Esophagus squamous epithelium (tissue), 5 donors: ENCODE measurements at places on chromosomes 3 and 15.

DNA sequence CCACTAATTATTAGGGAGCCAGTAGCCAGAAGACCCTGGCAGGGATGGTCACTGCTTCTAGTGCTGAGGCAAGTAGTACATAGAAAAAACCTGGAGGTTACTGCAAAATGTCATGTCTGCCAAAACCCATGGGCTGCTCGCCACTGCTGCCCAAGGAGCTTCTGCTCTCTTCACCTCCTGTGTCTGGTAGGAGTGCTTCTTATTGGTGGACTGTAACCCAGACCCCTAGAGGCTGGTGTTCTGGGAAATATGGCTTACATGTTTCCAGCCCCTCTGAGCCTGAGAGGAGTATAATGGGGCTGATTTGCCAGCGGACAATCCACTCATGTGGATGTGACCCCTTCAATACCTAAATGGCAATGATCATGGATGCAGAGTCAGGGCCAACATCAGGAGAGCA is 286.4 kb downstream of the EPHB1 start:
- no peaks in the 10 kb centered on the region for H3K36me3 ChIP-seq
- no peaks in the 10 kb centered on the region for H3K4me1 ChIP-seq
- H3K27me3 ChIP-seq, result no peaks in the 10 kb centered on the region
- DNase-seq, result no peak
- H3K27ac ChIP-seq, result no peak overlapping the region
- no peak overlapping the region for H3K4me3 ChIP-seq

- no peak overlapping the region for H3K27ac ChIP-seq
- no peaks in the 10 kb centered on the region for H3K4me1 ChIP-seq
- no peak overlapping the region for H3K4me3 ChIP-seq
- no peak for DNase-seq
Observed at GRCh38 chr3:127164615-127165014, 28.3 kb upstream of the PRR23E start.

DNA sequence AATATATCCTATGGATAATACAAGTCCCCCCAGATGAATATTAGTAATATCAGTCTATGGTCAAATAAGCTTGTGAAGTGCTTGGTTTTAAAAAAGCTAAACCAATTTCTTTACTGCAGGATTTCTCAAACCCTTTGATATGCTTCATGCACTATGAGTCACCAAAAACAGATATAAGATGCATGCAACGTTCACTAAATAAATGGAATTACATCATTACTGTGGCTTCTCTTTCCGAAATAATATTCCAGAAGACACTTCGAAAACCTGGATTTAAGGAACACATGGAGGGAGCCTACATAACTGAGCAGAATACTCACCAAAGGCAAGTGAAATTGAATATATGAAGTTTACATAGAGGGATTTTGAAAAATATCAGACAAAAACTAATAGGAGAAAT is 126.3 kb upstream of the ABI3BP start:
- no peaks in the 10 kb centered on the region for H3K27me3 ChIP-seq
- H3K4me1 ChIP-seq, result no peaks in the 10 kb centered on the region
- no peak overlapping the region for H3K4me3 ChIP-seq
- DNase-seq, result no peak

GRCh38 chr3:151839313-151839631 is 25.4 kb downstream of the AADAC start:
- no peaks in the 10 kb centered on the region for H3K4me1 ChIP-seq
- no peaks in the 10 kb centered on the region for H3K36me3 ChIP-seq
- no peaks in the 10 kb centered on the region for H3K27me3 ChIP-seq
- no peak overlapping the region for H3K4me3 ChIP-seq

- H3K36me3 ChIP-seq, result no peaks in the 10 kb centered on the region
- no peak overlapping the region for H3K27ac ChIP-seq
- no peaks in the 10 kb centered on the region for H3K27me3 ChIP-seq
- H3K4me1 ChIP-seq, result no peaks in the 10 kb centered on the region
Observed at GRCh38 chr3:167913219-167913835, 177.8 kb downstream of the SERPINI1 start.

DNA sequence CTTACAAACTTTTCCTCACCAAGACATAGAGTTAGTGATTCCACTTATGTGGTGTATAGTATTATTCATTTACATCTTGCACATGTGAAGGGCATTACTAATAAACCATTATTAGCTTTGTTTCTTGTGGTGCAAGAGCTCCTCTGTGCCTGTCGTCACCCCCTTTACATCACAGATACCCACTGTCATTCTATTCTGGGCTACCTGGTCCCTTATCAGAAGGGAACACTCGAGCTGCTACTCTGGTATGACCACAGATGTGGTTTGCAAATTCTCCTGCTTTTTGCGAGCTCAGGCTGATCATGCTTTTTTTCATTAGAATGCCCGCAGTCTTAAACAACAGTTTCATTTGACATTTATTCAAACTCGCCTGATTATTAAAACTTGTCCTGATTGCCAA is 13.9 kb upstream of the SENP2 start:
- no peak for DNase-seq
- no peak overlapping the region for H3K27ac ChIP-seq
- no peaks in the 10 kb centered on the region for H3K27me3 ChIP-seq
- H3K4me3 ChIP-seq, result no peak overlapping the region

GRCh38 chr3:193704431-193704830 is 111.4 kb downstream of the OPA1 start:
- no peak for DNase-seq
- H3K4me3 ChIP-seq, result no peak overlapping the region
- H3K36me3 ChIP-seq, result no peaks in the 10 kb centered on the region
- H3K27ac ChIP-seq, result no peak overlapping the region

GRCh38 chr3:114498539-114499370 is 204.9 kb downstream of the TIGIT start:
- no peak overlapping the region for H3K27ac ChIP-seq
- H3K4me3 ChIP-seq, result no peak overlapping the region
- H3K4me1 ChIP-seq, result no peaks in the 10 kb centered on the region

- H3K36me3 ChIP-seq, result no peaks in the 10 kb centered on the region
- no peaks in the 10 kb centered on the region for H3K4me1 ChIP-seq
- H3K27ac ChIP-seq, result no peak overlapping the region
- H3K27me3 ChIP-seq, result no peaks in the 10 kb centered on the region
- no peak overlapping the region for H3K4me3 ChIP-seq
Observed at GRCh38 chr15:74565381-74566085, 24.5 kb downstream of the ARID3B start.

GRCh38 chr15:78264304-78265136 is at the start of gene DNAJA4:
DNAJA4 (plus strand) TSS chr15:78264562; CDS start chr15:78264764, 202 bp downstream.
- H3K36me3 ChIP-seq, result no peaks in the 10 kb centered on the region
- H3K27ac ChIP-seq, result peak within 1 kb of the TSS; percentile 86
- H3K27me3 ChIP-seq, result no peaks in the 10 kb centered on the region
- H3K4me3 ChIP-seq, result peak within 1 kb of the TSS; percentile 57
- no peak for DNase-seq
- peaks cover 36% of the 10 kb centered on the region for H3K4me1 ChIP-seq

- H3K36me3 ChIP-seq, result no peaks in the 10 kb centered on the region
- H3K4me1 ChIP-seq, result peaks cover 4% of the 10 kb centered on the region
- no peak for DNase-seq
- H3K27ac ChIP-seq, result no peak overlapping the region
- no peaks in the 10 kb centered on the region for H3K27me3 ChIP-seq
- H3K4me3 ChIP-seq, result no peak overlapping the region
Observed at GRCh38 chr15:58283302-58283701, 145.1 kb downstream of the AQP9 start.

DNA sequence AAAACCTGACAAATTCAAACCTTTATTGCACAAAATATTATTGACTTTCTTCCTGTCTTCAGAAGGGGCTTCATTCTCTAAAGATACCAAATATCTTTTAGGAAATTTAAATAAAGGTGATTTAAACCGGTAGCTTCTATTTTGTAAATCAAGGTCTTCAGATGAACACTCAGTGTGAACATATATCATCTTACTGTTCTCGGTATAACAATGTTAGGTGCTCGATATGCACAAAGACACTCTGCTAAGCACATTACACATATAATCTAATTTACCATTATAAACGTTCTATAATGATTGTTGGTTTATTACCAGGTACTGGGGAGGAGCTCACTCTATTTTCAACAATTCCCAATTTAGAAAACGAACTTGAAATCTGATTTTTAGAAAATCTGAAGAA is 225.4 kb upstream of the AZI2 start:
- no peaks in the 10 kb centered on the region for H3K36me3 ChIP-seq
- no peak overlapping the region for H3K27ac ChIP-seq
- H3K4me3 ChIP-seq, result no peak overlapping the region

GRCh38 chr3:186844908-186845307 is 2.4 kb downstream of the ADIPOQ start:
- no peaks in the 10 kb centered on the region for H3K36me3 ChIP-seq
- no peak for DNase-seq
- H3K27me3 ChIP-seq, result peaks cover 68% of the 10 kb centered on the region
- H3K4me3 ChIP-seq, result no peak overlapping the region
- no peak overlapping the region for H3K27ac ChIP-seq

GRCh38 chr3:15611018-15611417 is 9.5 kb downstream of the BTD start:
- DNase-seq, result no peak
- H3K4me1 ChIP-seq, result no peaks in the 10 kb centered on the region
- no peaks in the 10 kb centered on the region for H3K27me3 ChIP-seq
- no peak overlapping the region for H3K4me3 ChIP-seq

DNA sequence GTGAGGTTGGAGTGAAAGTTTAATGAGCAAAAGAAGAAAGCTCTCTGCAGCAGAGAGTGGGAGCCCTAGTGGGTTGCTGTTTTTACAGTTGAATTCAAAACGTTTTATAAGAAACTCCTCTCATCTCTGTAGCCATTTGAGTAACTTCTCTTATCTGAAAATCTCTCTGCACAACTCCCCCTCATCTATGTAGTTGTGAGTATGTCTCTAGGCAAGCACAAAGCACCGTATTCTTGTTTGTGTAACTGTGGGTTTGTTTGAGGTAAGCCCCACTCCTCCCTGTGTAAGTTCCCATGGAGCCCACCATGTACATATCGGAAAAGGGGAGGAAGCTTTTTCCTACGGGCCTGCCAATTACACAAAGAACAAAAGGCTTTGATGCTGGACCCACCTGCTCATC is 56.5 kb upstream of the GOLGA6L2 start:
- no peaks in the 10 kb centered on the region for H3K36me3 ChIP-seq
- no peak for DNase-seq
- no peak overlapping the region for H3K4me3 ChIP-seq
- H3K27me3 ChIP-seq, result no peaks in the 10 kb centered on the region
- H3K4me1 ChIP-seq, result no peaks in the 10 kb centered on the region

DNA sequence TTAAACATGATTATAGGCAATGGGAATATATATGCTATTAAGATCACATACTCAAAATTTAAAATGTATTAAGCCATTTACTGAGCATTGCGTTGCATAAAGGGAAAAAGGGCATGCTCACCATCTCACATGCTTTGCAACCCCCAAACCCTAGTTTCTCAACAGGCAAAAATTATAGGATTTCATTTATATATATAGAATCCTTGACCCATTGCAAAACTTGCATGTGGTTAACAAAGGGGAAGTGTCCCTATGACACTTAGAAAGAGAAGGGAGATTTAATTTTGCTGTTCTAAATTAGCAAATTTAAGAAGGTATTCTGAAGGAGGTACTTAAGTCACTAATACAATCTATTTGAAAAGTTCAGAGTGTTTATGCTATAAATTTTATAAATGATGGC is 837.8 kb downstream of the DIPK2A start:
- no peaks in the 10 kb centered on the region for H3K4me1 ChIP-seq
- no peak overlapping the region for H3K27ac ChIP-seq
- no peak for DNase-seq
- H3K36me3 ChIP-seq, result no peaks in the 10 kb centered on the region
- no peaks in the 10 kb centered on the region for H3K27me3 ChIP-seq
- no peak overlapping the region for H3K4me3 ChIP-seq

DNA sequence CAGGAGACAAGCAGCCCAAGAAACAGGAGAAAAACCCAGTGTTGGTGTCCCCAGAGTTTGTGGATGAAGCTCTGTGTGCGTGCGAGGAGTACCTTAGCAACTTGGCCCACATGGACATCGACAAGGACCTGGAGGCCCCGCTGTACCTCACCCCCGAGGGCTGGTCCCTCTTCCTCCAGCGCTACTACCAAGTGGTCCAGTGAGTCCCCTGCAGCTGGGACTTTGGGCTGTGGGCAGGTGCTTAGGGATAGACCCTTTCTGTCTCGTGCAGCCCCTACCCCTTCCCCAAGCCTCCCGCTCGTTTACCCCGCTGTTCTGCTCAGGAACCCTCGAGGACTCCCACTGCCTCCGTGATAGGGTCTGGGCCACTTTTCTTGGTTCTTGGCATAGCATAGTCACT is 10.5 kb downstream of the TTLL3 start:
- no peaks in the 10 kb centered on the region for H3K36me3 ChIP-seq
- no peak overlapping the region for H3K27ac ChIP-seq
- H3K4me1 ChIP-seq, result no peaks in the 10 kb centered on the region
- no peaks in the 10 kb centered on the region for H3K27me3 ChIP-seq
- H3K4me3 ChIP-seq, result no peak overlapping the region
- no peak for DNase-seq

DNA sequence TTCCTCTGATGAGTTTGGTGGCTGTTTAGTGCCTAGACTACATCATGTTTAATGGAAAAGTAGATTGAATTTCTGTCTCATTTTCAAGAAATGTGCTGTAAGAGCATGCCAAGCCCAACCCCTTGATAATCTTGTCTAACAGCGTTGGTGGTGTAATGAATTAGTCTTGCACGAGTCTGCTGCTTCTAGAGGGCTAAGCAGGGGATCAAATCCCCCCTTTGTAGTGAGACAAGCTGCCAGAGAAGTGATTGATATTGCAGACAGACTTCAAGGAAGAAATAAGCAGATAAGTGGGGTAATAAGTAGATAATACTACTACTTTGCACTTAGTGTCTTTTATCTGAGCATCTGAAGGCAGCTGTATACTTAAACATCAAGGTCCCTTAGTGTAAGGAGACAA is 141.4 kb downstream of the TP63 start:
- H3K36me3 ChIP-seq, result no peaks in the 10 kb centered on the region
- DNase-seq, result no peak
- H3K4me3 ChIP-seq, result no peak overlapping the region
- peak overlapping the region; percentile 1 for H3K27ac ChIP-seq
- no peaks in the 10 kb centered on the region for H3K27me3 ChIP-seq

DNA sequence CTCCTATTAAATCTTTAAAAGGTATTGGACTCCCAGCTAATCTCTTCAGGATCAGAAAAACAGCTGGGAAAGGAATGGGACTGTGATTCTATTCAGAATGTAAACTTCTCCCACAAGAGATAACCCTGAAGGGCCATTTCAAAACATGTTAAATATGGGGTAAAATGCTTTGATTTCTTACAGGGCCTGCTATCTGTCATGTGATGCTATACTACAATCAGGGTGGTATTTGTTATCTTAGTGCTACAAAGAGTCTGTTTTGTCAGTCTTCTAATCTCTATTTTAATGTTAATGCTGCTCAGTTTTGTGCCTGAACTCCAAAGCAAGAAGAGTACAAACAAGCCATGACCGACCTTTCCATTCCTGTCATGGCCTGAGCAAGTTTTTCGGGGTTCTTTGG is 186.9 kb downstream of the TBC1D5 start:
- no peaks in the 10 kb centered on the region for H3K36me3 ChIP-seq
- H3K4me3 ChIP-seq, result no peak overlapping the region
- H3K27me3 ChIP-seq, result no peaks in the 10 kb centered on the region
- no peaks in the 10 kb centered on the region for H3K4me1 ChIP-seq
- no peak for DNase-seq
- no peak overlapping the region for H3K27ac ChIP-seq
